ENCODE measurements at places on chromosomes 1 and 21.

DNA sequence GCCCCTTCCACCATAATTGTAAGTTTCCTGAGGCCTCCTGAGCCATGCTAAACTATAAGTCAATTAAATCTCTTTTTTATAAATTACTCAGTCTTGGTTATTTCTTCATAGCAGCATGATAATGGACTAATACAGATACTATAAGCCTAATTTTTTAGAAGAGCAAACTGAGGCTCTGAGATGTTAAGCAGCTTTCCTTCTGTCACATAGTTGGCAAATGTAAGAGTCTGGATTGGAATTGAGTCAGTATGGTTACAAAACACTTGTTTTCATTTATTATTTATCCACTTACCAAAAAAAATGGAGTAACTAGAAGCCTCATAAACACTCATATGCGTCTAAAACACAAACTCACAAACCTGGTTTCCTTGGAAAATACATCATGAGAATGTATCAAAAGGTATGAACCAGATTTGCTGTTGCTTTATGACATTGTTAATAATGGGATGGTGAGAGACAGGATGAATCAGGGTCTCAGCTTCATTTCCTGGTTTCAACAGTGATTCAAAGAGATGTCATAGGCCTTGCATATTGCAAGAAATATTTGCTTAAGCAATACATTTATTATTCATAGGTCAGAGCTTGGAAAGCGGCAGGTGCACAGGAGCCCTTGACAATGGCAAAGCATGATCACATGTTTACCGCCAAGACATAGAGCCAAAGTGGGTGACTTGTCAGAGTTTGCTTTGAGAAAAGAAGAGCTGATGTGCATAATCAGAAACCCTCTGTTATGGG lies 221.5 kb downstream of the GRIK1 start:
- DNase-seq, result no peak

- no peak for DNase-seq
These were observed 542 bp downstream of the EIF2B3 start for GRCh38 chr1:44985747-44986359.

DNA sequence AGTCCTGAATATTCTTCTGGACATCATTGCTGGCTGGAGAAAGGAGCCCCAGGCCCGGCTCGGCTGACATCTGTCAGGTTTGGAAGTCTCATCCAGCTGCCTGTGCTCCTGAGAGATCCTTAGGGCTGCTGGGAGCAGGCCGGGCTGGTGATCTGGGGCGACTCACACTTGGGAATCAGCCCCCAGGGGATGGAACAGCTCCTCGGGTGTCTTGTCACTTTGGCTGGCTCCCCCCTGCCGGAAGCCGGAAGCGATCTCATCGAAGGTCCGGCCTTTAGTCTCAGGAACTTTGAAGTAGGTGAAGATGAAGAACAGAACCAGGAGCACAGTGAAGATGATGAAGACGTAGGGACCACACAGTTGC lies 31.8 kb downstream of the SLC2A1 start:
- no peak for DNase-seq

- no peak for DNase-seq
These were observed 520 bp upstream of the MR1 start for GRCh38 chr1:181033128-181033798.

DNA sequence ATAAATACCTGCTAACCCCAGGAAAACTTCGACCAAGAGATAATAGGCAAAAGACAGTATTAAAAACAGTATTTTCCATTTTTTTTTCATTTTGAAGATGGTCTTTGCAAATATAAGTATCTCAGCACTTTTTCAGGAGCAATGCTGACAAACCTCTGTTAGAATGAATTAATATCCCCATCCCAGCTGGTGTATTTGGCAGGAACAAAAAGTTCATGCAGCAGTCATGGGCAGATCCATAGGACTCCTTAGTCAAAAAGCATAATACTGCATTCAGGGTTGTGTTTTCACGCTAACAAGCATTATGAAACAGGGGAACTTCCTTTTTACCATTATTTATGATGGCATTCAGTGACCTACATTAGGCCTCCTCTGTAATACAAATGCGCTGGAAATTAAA lies 344.0 kb downstream of the ST6GALNAC3 start:
- no peak for DNase-seq

- no peak for DNase-seq
These were observed 13.4 kb upstream of the ASCL5 start for GRCh38 chr1:201140235-201140940.

DNA sequence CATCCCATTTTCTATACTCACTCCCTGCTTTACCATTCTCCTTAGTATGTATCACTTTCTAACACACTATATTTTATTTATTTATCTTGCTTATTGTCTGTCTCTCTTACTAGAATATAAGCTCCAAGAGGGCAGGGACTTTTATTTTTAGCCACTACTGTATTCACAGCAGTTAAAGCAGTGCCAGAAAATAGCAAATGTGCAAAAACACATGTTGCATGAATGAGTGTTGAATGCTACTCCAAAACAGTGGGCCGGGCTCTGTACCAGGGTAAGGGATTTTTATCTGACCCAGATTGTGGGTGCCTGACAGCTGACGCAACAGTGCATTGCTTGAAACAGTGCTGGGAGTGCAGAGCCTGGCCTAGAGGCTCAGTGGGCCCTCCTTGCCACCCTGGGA lies 24.7 kb downstream of the COL16A1 start:
- no peak for DNase-seq

- DNase-seq, result no peak
These were observed 175.0 kb upstream of the HMCN1 start for GRCh38 chr1:185559151-185559550.

DNA sequence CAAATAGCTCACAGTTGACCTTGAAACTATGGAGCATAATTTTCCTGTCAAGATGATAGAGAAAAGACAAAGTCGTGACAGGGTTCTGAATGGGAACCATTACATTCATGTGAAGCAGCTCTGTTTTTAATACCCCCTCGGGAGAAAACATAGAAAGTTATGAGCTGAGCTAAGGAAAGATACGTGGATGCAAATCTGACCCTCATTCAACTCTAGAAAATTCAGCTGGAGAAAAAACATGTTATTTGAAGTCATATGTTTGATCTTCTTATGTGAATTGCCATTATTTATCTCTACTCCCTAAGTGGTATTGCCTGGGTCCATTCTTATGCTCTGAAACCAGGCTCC lies 48.0 kb upstream of the LRRC52 start:
- DNase-seq, result no peak

DNA sequence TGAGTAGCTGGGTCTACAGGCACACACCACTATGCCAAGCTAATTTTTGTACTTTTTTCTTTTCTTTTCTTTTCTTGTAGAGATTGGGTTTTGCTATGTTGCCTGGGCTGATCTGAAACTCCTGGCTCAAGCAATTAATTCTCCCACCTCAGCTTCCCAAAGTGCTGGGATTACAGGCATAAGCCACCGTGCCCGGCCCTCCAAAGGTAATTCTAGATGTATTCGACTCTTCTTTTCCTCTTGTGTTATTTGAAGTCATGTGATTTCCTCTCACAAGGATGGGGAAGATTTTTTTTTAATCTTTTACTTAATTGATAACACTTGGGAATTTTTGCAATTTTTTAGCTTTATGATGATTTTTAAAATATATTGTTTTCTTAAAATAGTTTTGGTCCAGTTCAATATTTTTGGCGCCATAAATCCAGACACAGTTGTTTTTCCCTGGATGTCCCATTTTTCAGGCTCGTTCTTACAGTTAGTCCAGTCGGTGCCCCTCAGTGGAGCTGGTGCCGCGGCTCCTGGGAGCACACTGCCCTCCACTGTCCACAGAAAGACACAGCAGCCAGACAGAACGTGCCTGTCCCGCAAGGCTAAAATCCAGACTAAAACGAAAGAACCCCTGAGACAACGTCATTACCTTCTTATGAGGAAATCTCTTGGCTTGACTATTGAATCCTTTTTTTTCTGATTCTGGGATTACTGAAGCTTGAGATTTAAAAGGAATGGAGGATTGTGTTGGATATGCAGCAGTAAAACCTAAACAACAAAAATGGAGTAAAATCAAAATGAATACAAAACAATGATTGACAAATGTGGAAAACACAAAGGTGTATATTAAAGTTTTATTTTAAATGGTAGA lies 22.4 kb downstream of the STPG1 start:
- DNase-seq, result peak; percentile 80

DNA sequence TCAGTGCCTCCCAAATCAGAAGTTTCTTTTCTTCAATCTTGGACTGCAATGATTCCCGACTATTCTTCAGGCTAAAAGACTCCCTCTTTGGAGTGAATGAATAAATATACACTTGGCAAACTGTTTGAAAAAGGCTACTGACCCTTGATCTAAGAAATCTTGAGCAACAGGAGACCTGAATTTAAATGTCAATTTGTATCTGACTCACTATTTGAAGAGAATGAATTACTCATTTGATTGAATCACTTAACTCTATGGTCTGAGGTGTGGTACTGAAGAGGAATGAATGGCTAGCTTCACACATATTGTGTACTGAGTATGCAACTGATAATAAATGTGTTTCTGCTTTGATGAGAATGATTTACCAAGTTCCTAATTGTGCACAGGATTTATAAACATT lies 4.6 kb upstream of the SMG7 start:
- no peak for DNase-seq

DNA sequence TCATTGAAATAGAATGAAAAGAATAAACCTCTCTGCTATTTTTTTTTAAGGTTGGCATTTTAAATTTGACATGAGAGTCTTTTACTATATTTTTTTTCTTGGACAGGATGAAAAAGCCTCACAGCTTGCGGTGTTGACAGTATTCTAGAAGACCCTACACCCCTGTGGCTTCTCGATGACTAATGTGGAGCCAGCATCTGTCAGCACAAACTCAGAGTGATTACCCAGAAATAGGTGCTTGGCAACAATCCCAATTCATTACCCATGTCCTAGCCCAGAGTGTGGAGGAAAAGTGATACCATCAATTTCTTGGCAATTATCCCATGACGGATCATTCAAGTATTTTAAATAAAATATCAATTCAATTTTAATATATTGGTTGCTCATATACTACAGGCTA lies 186.8 kb upstream of the MAP1LC3C start:
- no peak for DNase-seq

- peak; percentile 66 for DNase-seq
These were observed 7.1 kb upstream of the NSUN4 start for GRCh38 chr1:46333300-46334029.

DNA sequence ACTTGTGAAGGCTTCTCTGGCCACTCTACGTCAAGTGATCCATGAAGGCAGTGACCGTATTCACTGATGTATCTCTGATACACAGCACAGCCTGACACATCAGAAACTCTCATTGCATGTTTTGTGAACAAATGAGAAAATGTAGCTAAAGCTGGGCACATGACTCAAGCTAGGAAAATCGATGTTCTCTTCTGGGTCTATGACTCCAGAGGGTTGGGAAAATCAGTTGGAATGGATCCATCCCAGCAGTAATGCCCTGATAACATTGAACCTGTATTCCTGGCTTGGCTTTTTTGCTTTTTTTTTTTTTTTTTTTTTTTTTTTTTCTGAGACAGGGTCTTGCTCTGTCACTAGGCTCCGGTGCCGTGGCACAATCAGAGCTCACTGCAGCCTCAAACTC lies 395.7 kb downstream of the KCNH1 start:
- DNase-seq, result no peak

- DNase-seq, result peak; percentile 41
These were observed 475 bp upstream of the RPL5 start for GRCh38 chr1:92831368-92831761.

DNA sequence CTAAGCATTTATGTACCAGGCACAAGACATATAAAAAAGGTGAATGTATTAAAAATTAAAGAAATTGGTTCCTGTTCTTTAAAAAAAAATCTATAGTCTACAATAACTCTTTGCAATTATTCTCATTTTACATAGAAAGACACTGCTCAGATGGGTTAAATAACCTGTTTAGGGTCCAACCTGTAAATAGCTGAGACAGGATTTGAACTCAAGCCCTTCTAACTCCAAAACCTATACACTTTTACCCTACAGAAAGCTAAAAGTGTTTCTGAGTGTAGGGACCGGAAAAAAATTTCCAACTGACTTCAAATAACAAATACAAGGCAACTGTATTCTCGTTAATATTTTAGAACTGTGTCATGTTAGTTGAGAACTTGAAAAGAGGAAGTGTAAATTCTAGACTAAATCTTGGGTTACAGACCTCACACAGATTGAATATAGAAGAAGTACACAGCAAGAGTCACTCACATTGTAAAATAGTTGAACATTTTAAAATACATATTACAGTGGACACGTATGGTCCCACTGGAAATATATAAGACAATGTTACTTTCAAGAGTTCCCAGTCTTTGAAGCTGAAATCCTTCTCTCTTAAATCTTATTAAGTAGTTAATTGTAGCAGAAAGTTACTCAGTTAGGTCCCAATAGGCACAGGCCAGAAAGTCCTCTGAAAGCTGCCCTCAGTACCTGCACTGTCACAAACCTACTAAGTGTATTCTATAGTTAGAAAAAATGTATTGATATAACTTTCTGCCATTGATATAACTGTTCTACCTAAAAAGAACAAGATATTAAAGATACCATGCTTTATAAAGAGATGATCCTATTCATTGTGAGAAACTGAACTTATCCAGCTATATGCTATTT lies 7.3 kb downstream of the EDEM3 start:
- no peak for DNase-seq

- DNase-seq, result no peak
These were observed 82.8 kb upstream of the IPO9 start for GRCh38 chr1:201746156-201746555.
